ENCODE measurements at places on chromosomes 5 and 9. TPM values are rescaled to one million over a fixed set of nuclear protein-coding genes. Genes with fewer than 3 reads are reported as not detected.

EDIL3 gene
- polyA plus RNA-seq = 5.2 TPM

GRCh38 chr9:23663536-23663935 is 162.5 kb downstream of the ELAVL2 start:
- DNase-seq = no peak

DNA sequence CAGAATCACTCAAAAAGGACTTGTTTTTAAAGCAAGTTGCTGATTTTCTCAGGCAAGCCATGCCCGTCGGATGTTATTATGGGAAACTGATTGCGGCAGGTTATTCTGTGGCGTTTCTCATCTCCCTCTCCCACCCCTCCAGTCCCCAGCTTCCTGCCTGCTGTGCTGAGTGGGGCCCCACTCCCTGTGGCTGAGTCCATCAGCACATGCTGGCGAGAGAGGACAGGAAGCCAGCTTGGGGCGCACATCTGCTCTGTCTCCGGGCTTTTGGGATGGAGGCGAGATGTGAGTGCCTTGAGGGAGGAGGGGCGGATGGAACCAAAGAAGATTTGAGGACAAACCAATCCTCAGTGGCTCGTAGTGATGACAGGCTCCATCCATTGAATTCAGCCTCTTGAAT is 108.0 kb downstream of the DAPK1 start:
- DNase-seq = no peak

GRCh38 chr9:134602547-134603362 is 38.8 kb upstream of the COL5A1 start:
- peak; percentile 84 for DNase-seq

- no peak for DNase-seq
These were observed 437.8 kb downstream of the ARHGEF28 start for GRCh38 chr5:74063821-74064220.

GRCh38 chr9:126327006-126327713 is 531 bp downstream of the MVB12B start:
- no peak for DNase-seq

IL9 gene
- polyA plus RNA-seq = not detected

LIX1 gene
- 0.65 TPM for polyA plus RNA-seq

GRCh38 chr9:137612741-137613142 is 6.1 kb upstream of the EHMT1 start:
- no peak for DNase-seq

GRCh38 chr5:72846483-72846882 is 30.0 kb downstream of the TNPO1 start:
- no peak for DNase-seq

DNA sequence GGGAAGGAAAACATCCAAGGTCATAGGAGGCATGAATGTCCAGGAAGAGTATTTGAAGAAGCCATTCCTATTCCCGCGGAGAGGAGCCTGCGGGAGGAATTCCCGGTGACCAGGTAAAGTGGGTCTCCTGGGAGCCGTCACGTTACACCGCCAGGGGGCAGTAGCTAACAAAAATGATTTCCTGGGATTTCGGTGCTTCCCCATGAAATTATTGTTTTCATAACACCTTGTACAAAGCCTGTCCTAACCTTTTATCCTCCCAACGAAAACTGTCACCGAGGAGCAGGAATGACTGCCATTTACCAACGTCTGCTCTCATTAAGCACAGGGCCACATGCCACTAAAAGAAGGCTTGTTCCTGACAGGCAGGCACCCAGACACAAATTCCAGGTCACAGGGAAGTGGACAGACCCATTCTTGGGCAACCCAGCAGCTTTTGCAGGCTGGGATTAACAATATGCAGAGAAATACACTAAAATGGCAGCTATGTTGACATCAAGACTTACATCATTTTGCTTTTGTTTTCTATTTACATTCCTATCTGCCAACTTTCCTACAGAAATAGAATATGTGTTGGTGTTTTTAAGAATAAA is 41.2 kb upstream of the CTSL start:
- DNase-seq = peak; percentile 55

DNA sequence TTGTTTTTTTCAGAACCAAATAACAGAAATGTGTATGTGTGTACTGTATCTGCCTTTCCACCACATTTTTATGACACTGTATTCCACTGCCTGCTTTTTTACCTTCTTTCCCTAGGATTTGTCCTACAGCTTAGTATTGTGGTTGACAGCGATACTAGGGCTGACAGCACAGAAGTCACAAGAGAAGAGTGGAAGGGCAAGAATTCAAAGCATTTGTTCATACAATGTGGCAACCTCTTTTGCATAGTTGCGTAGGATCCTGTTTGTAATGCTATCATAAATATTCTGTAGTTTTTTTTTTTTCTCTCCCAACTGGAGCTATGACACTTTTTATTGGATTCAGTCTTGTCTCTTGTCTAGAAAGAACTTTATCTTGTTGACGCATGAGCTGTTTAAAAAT is 5.6 kb upstream of the BNIP1 start:
- DNase-seq = no peak

SHOC1 gene
- polyA plus RNA-seq = 2.5 TPM

- no peak for DNase-seq
These were observed 198.1 kb upstream of the WWC1 start for GRCh38 chr5:168093200-168093910.

GCNT1 gene
- polyA plus RNA-seq = 0.88 TPM

DNA sequence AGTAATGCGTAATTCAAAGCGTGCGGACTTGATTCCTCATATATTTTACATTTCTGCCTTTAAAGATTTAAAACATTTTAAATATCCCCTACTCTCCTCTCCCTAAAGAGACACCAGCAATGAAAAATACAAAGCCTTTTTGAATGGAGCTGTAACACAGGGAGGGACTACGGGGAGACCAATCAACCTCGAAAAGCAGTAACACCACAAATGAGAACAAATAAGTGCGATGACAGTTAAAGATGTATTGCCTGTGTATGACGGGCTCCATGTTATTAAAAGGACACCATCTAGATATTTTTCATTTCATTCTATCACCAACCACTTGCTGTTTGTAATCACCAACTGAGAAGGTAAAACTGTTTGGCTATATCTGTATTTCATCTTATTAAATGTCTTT is 230.3 kb upstream of the TBCA start:
- DNase-seq = no peak

GRCh38 chr9:100591639-100592412 is 13.9 kb downstream of the CAVIN4 start:
- DNase-seq = no peak

PHYHD1 gene
- polyA plus RNA-seq = 122 TPM

FANCG gene
- 13.5 TPM for polyA plus RNA-seq

BTNL3 gene
- 0.30 TPM for polyA plus RNA-seq

DNA sequence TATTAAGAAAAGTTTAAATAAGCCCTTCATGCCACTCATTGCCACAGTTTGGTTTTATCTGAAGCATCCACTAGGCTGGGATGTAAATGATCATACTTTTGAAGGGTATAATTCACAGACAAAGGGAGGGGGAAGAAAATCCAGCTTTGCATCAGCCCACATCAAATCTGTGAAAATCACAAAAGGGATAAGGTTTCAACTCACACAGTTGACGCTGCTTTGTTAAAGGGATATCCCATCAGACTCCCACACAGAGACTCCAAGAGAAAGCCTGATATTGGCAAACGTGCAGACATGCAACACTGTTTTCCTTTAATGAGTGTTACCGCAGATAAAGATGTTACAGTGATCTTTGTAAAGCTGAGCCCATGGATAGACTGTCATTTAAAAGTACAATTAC is 602.9 kb downstream of the TLE1 start:
- DNase-seq = no peak
